ENCODE measurements at places on chromosomes 1 and 21. TPM values are rescaled to one million over a fixed set of nuclear protein-coding genes. Genes with fewer than 3 reads are reported as not detected.

Gene CTNNBIP1
- 80.6 TPM for total RNA-seq

GRCh38 chr1:11938722-11939526 is 4.4 kb downstream of the PLOD1 start:
- DNase-seq, result no peak

- DNase-seq, result no peak
Observed at GRCh38 chr1:116537898-116538297, 32.9 kb downstream of the CD58 start.

DNA sequence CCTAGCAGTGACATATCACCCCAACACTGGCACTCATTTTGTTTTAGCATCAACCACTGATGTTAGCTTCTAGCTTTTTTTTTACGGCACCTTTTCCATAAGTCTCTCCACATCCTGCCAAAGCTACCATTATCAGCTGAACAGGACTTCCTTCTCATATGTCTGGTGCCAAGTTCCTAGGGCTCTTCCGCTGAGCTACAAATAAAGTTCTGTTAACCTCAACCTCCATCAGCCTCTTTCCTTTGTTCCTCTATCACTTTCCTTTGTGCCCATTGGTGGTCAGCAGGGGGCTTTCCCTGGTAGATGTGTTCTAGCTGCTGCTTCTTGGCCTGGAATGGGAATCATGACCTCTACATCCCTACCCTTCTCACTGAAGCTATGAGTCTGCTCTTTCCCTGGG is 163.8 kb downstream of the FAF1 start:
- DNase-seq, result no peak

GRCh38 chr1:235004276-235004675 is 124.4 kb downstream of the TOMM20 start:
- DNase-seq, result no peak

DNA sequence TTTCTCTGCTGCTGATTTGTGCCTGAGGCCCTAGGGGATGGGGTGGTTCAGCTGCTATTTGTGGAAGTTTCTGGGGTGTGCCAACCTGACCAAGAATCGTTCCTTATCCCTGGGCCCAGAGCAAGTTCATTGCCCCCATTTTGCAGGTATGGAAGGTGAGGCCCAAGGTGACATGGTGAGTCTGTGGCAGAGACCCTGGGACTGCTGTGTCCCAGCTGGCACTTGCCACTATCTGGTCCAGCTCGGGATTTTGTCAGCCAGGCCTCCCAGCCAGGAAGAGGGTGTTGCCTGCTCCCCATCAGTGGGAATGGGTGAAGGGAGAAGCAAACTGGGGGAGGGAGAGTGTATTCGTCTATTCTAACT is 18.9 kb upstream of the LRP8 start:
- DNase-seq, result no peak

Data from thyroid gland (tissue), 4 donors.